ENCODE measurements at places on chromosomes 16 and 17.

GRCh38 chr17:57130708-57131461 is 45.8 kb downstream of the AKAP1 start:
- peak; percentile 76 for DNase-seq

- DNase-seq: no peak
These were observed 1.2 kb downstream of the TRIM65 start for GRCh38 chr17:75895370-75896155.

GRCh38 chr16:85055493-85056210 is 28.1 kb downstream of the KIAA0513 start:
- DNase-seq: peak; percentile 92

DNA sequence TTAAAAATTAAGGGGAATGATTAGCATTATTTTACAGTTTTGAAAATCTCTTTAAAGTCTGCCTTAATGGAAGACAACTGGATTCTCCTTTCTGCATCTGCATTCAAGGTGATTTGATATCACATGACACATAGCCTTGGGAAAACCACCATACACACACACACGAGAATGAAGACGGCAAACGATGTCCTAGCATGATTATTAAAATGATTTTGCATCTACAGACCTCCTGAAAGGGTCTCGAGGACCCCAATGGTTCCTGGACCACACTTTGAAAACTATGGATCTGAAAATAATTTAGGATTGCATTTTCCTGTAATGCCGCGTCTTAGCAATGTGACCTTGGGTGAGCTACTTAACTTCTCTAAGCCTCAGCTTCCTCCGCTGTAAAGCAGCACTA is 11.8 kb upstream of the CHST4 start:
- no peak for DNase-seq

DNA sequence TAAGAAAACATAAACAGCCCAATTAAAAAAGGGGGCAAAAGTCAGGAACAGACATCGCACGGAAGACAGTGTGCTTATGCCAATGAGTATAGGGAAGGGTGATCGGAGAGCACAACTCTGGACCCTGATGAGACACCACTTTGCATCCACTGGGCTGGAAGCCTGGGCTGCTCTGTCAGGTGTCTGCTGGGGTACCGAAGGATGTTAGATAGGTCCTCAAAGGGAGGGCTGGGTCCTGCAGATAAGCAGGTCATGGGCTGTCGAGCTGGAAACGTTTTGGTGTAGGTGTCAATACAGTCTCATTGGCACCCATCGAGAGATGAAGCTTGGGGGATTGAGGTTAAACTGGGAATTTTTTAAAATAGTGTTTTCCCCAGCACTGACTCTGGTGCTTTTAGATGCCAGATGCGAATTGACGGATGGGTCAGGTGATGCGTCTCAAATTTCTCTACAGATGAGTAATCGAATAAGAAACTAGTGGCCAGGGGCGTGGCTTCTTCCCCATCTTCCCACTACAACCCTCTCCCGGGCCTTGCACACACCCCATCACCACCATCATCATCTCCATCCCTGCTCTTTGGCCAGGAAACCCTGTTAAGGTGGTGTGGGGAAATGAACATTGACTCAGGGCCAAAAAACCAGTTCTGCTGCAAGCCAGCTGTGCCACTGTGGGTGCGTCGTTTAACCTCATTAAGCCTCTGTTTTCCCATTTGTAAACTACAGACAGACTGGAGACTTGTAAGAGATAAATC is 47.8 kb upstream of the IRF8 start:
- DNase-seq: no peak

DNA sequence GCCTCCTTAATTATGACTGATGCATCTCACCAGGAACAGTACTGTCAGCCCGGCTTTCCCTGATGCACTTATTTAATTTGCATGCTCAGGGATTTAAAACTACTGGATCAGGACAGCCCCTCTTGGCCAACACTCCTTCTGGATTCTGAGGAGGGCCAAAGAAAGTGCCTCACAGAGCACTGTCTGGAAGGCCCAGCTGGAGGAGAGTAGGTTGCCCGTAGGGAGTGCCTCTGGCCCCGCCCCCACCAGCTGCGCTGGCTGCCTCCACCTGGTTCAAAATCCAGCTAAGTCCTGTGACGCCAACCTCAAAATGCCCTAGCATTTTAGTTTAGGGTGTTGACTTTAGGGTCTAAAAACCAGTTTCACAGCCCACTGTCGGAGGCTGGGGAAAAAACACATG is 49.4 kb upstream of the SREBF1 start:
- DNase-seq: no peak

Measured in naive thymus-derived CD8-positive, alpha-beta T cell (primary cell).